ENCODE measurements at places on chromosomes 7 and 10.

- DNase-seq, result peak; percentile 80
Observed at GRCh38 chr10:116056445-116057293, 216.3 kb downstream of the GFRA1 start.

DNA sequence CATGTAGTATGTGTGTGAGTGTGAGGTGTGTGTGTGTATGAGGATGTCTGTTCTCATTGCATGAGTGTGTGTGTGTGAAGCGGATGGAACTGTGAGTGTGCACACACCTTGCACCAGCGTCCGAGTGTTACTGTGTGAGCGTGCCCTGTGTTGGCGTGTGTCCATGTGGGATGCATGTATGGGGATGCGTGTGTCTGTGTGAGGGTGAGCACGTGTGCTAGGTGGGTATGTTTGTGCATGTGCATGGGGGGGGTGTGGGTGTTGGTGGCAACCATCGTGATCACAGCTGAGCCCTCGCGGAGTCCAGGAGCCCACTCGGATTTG lies 6.4 kb downstream of the KNDC1 start:
- DNase-seq, result peak; percentile 43

- peak; percentile 85 for DNase-seq
Observed at GRCh38 chr10:118958984-118959925, 70.3 kb upstream of the NANOS1 start.

- no peak for DNase-seq
Observed at GRCh38 chr10:108327706-108328105, 1163.2 kb upstream of the SORCS1 start.

GRCh38 chr7:120180221-120180620 lies 92.8 kb upstream of the KCND2 start:
- DNase-seq, result no peak

GRCh38 chr7:105769901-105770628 lies 106.3 kb downstream of the ATXN7L1 start:
- DNase-seq, result peak; percentile 66

- no peak for DNase-seq
Observed at GRCh38 chr7:49845626-49846025, 72.2 kb downstream of the VWC2 start.

- no peak for DNase-seq
Observed at GRCh38 chr10:4254101-4254994, 469.3 kb upstream of the KLF6 start.

GRCh38 chr10:72316386-72316700 lies 38.4 kb downstream of the DNAJB12 start:
- no peak for DNase-seq

DNA sequence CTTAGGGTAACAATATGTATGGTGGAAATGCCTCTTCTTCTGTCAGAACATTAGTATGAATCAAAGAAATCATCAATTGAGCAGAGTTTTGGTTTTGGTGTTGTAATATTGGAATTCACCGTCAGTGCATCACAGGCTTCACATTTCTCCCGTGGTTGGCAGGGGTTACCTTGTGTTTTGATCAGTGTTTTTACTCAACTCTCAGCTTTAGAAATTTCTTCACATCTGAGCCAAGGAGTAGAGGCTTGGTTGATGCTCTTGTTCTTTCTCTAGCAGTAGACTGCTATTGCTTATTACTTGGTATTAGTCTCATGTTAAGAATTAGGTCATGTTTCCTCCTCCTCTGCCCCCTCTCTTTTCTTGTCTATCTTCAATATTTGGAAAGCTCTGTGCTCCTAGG lies 188.8 kb upstream of the SMIM30 start:
- DNase-seq, result no peak

DNA sequence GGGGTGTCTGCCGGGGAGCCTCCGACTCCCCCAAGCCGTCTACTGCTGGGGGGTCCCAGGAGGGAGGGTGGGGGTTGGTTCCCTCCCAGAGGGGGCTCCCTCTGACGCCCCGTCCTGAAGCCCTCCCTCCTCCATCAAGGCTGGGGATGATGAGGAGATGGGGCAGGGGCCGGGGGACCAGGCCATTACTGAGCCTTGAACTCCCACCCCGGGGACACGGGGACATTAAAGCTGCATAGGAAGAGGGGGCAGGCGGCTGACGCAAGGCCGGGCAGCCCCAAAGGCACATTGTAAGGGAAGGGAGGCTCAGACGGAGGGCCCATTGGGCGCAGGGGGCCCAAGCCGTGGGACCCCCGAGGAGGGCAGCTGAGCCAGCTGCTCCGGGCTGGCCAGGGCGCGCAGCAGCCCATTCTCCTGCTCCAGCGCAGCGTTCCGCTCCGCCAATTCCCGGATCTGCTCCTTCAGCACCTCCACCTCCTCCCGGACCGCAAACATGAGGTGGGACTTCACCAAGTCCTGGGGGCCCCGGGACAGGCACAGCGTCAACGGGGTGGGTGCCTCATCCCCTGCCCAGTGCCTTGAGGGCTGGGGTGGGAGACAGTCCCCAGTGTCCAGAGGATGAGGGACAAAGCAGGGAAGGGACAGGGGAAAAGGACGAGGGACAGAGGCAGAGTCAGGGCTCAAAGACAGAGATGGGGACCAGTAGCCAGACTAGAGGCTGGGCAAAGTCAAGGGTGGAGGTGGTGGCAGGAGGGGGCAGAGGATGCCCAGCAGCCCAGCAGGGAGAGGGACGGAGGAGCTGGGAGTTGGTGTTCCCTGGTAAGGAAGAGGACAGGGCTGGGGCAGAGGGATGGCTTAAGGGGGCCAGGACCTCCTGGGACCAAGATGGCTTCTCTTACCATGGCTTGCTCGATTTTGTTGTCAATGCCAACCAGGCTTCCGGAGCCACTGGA lies 2.9 kb upstream of the SPACDR start:
- DNase-seq, result no peak

DNA sequence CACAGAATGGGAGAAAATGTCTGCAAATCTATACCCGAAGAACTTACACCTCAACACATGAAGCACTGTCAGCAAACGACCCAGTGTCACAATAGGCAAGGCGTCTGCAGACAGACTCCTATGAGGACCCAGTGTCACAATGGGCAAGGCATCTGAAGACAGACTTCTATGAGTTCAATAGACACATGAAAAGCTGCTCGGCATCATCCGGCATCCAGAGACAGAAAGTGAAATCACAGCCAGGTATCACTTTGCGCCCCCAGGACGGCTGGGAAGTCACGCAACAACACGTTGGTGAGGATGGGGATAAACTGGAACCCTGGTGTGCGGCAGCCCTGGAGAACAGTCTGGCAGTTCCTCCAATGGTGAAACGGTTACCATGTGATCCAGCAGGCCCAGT lies 273.2 kb downstream of the ELFN1 start:
- DNase-seq, result no peak

DNA sequence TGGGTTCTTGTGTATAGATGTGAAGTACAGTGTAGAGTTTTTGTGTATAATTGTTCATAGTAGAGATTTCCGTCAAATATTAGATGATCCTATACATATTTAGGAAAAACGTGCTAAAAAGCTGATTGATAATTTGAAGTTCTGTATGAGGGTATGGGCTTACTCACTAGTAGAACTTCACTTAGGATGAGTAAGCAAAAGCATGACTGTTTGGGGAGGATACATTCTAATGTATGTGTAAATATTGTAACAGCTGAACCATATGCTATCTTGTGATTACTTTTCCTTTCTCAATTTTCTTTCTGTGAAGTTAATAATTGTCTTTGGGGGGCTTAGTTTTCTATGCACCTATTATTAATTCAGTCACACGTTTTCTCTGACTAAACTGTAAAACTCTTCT lies 53.2 kb upstream of the PDK4 start:
- no peak for DNase-seq

DNA sequence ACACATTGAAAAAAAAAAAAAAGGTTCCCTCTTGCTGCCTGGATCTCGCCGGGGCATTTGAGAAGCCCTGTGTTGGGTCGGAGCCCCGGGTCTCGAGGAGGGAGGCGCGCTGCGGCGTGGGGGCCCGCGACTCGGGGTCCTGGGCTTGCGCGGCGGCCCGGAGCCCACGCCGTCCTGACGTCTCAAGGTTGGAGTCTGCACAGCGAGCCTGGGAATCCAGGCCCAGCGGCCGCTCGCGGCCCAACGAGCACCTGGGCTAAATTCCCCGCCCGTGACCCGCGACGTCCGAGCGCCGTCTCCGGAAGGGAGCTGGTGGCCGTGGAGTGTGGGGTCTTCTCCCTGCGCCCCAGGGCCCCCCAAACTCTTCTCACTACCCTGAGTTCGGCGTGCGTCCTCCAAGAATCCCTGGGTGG lies 1.4 kb upstream of the CTBP2 start:
- DNase-seq, result no peak

DNA sequence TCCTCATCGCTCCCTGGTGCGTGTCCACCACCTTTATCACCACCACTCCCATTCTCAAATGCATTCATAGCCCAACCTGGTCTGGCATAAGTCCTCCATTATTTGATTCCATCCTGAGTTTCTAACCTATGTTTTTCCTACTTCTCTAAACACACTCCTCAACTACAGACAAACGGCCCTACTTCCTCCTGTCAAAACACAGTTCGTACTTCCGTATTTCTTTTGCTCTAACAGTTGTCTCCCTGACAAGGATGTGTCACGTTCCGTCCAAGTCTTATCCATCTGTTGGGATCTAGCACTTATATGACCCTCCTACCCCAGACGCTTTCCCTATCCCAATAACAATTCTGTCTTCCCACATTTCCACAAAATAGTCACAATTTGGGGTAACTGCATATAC lies 46.8 kb downstream of the DOCK4 start:
- DNase-seq, result no peak

GRCh38 chr7:45156516-45157272 lies 897 bp upstream of the RAMP3 start:
- peak; percentile 30 for DNase-seq

DNA sequence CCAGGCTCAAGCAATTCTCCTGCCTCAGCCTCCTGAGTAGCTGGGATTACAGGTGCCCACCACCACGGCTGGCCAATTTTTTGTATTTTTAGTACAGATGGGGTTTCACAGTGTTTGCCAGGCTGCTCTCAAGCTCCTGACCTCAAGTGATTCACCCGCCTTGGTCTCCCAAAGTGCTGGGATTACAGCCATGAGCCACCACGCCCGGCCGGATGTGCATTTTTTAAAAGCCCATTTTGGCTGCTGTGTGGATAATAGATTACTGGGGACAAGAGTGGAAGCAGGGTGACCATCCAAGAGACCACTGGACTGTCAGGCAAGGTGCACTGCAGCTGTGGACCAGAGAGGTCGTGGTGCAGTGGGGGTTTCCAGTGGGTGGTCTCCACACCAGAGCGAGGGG lies 21.4 kb downstream of the HKDC1 start:
- DNase-seq, result no peak

- DNase-seq, result peak; percentile 66
Observed at GRCh38 chr7:101094791-101095375, 9.6 kb downstream of the TRIM56 start.

DNA sequence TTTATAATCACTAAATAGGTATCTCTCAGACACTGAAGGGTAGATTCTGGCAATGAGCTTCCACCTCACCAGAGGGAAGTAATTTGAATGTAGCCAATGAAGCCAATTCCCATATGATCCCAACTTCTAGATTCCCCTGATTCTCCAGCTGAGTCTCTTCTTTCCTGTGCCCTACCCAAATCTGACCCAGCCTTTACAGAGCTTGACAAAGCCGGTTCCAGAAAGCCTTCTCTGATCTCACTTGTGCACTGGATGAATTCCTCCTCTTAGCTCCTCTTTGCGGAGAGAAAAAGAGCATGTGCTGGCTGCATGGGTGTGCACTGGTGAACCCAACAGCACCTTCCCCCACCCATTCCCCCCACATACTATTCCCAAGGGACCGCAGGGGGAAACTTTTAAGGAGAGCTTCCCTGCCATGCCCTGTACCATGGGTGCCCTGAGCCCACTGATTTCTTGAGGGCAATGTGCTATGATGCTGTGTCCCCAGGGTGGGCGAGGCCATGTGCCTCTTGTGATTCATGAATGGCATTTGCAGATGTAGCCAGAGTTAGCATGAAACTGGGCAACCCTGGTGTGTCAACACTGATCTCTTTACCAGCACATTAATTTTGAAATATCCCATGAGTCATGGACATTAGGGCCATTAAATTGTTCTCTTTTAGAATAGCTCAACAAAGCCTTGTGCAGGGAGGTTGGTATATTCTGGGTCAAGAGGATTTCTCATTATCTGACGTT lies 50.4 kb upstream of the PLEKHA1 start:
- DNase-seq, result no peak

- DNase-seq, result peak; percentile 71
Observed at GRCh38 chr7:22193450-22193983, 163.4 kb downstream of the RAPGEF5 start.

GRCh38 chr7:36600869-36601530 lies 123.3 kb downstream of the AOAH start:
- no peak for DNase-seq

GRCh38 chr7:119748251-119748860 lies 524.6 kb upstream of the KCND2 start:
- no peak for DNase-seq

DNA sequence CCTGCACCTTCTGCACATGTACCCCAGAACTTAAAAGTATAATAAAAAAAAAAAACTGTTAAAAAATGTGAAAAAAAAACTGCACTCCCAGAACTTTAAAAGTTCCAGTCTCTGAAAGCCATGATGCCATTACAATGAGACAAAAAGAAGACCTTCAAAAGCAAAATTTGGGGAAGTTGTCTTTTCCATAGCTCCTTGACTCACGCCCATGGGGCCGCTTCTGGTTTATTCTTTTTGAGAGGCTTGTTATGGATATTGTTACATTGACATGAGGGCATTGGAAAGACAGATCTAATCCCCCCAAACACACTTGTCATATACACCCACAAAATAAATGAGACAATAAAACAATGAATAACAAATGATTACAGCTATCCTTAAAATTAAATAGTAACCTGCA lies 798 bp downstream of the BLNK start:
- DNase-seq, result no peak

- no peak for DNase-seq
Observed at GRCh38 chr7:99693100-99693426, 13.3 kb upstream of the CYP3A5 start.

DNA sequence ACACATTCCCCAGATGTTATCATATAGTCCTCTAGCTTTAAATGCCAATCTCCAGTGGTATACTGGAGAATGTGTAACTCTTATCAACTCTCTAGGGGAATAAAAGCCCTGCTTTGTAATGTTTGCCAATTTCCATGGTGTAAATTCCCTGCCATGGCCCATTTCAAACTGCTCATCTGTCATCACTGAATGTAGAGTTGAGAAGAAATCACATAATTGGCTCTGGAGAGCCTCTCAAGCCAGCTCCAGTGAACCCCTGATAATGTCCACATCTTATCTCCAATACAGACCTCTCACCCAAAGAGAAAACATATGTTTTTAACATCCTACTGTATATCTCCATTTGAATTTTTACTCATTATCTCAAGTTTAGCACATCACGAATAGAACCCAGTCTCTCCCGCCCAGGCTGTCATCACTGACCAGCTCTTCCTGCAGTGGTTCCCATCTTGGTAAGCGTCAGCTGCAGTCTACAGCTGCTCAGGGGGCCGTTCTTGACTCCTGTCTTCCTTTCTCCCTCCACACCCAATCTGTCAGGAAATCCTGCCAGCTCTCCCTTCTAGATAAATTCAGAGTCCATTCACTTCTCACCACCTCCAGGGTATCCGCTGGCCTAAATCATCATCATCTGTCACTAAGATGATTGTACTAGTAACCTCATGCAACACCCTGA lies 332.4 kb downstream of the FRMD4A start:
- DNase-seq, result no peak
